Chondrocyte (in vitro differentiated cells): ENCODE measurements at places on chromosomes 5 and 9. TPM values are rescaled to one million over a fixed set of nuclear protein-coding genes. Genes with fewer than 3 reads are reported as not detected.

Gene BTNL9
- total RNA-seq: not detected in 3 replicates

Gene ACOT12
- total RNA-seq: not detected in 3 replicates

Gene TMOD1
- 0.17 to 1.3 TPM (median 1.3 TPM) in 3 replicates for total RNA-seq

Gene FGF10
- total RNA-seq: not detected in 3 replicates

Gene FOXD4L4
- total RNA-seq: not detected in 3 replicates

Gene TMEM250
- total RNA-seq: 31.9 to 37.3 TPM (median 35.9 TPM) in 3 replicates

Gene KCNV2
- not detected in 3 replicates for total RNA-seq

Gene SAXO1
- total RNA-seq: 0.17 TPM in 1 of 3 replicates, not detected in the others

Gene CERT1
- 28.8 to 36.5 TPM (median 36.2 TPM) in 3 replicates for total RNA-seq

Gene CYLC2
- total RNA-seq: not detected in 3 replicates

Gene ZFP2
- total RNA-seq: 1.6 to 2.1 TPM (median 1.7 TPM) in 3 replicates

Gene DAB2IP
- 36.6 to 66.7 TPM (median 58.5 TPM) in 3 replicates for total RNA-seq

Gene SPINK6
- total RNA-seq: not detected in 3 replicates

Gene TPM2
- total RNA-seq: 498 to 2,023 TPM (median 2,016 TPM) in 3 replicates

Gene TXNDC8
- total RNA-seq: not detected in 3 replicates

Gene GABRP
- total RNA-seq: not detected in 3 replicates

Gene KLF4
- total RNA-seq: 22.3 to 36.0 TPM (median 35.1 TPM) in 3 replicates

Gene FGFR4
- total RNA-seq: 0.27 to 1.9 TPM (median 1.1 TPM) in 3 replicates

Gene FABP6
- not detected in 3 replicates for total RNA-seq
